ENCODE measurements at places on chromosomes 6 and 20.

- DNase-seq, result no peak
Measured at GRCh38 chr6:11773013-11773412, 5.6 kb downstream of the ADTRP start.

GRCh38 chr6:112911959-112912358 lies 564.8 kb downstream of the RFPL4B start:
- DNase-seq, result no peak

- DNase-seq, result no peak
Measured at GRCh38 chr6:70479236-70479635, 65.9 kb downstream of the FAM135A start.

GRCh38 chr20:36951979-36952738 lies 651 bp upstream of the SAMHD1 start:
- DNase-seq, result no peak

GRCh38 chr6:114467931-114468330 lies 125.1 kb upstream of the HS3ST5 start:
- DNase-seq, result no peak

GRCh38 chr6:143598466-143599080 lies 79.2 kb upstream of the PHACTR2 start:
- peak; percentile 41 for DNase-seq

DNA sequence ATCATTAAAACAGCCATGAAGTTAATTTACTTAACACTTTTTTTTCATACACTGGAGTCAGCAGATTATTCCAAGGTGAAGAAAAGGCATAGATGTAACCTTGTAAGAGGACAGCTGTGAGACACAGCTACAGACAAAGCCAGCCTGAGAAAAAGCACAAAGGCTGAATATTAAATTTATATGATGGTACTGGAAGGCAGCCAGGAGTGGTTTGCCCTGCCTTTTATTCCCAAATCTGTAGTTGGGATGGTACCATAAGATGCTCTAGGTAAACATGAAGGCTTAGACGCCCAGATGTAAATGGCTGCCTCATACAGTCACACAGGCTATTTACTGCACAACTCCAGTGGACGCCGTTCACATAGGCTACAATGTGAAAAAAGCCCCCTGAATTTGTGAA lies 42.1 kb upstream of the LOC128125822 start:
- DNase-seq, result no peak

- no peak for DNase-seq
Measured at GRCh38 chr20:63067721-63068560, 61.2 kb upstream of the BHLHE23 start.

DNA sequence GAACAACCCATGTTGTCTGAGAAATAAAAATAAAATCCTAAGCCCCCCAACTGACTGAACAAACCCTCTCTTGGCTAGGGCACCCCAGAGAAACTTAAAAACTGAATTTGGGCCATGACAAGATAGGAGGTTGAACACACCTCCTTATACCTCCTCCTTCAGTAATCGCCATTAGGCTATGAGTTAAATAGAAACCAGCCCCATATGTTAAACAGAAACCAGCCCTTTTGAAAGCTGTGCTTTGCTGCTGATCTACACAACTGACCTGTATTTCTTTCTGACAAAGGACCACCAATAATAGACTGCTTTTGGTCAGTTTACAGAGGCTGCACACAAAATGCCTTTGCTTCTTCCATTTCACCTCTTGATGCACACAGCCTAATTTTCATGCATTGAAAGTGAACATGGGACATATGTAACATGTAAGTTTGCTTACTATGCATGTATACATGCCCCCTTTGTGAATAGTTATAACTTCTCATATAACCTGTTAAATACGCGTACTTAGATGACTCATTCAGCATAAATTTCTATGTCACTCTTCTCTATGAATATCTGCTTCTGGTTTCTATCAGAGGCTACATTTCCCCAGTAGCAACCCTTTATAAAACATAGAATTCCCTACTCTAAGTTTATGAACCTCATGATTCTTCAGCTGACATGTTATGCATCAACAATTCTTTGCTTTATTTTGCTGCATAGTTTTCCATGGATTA lies 462.9 kb downstream of the COL12A1 start:
- no peak for DNase-seq

- no peak for DNase-seq
Measured at GRCh38 chr20:51600016-51600420, 57.5 kb upstream of the NFATC2 start.

GRCh38 chr6:150451807-150452427 lies 83.1 kb downstream of the IYD start:
- DNase-seq, result no peak

GRCh38 chr6:66838764-66839163 lies 1131.7 kb upstream of the EYS start:
- DNase-seq, result no peak

- DNase-seq, result no peak
Measured at GRCh38 chr6:141290941-141291721, 841.6 kb upstream of the GJE1 start.
